ENCODE measurements at places on chromosomes 11 and 22.

DNA sequence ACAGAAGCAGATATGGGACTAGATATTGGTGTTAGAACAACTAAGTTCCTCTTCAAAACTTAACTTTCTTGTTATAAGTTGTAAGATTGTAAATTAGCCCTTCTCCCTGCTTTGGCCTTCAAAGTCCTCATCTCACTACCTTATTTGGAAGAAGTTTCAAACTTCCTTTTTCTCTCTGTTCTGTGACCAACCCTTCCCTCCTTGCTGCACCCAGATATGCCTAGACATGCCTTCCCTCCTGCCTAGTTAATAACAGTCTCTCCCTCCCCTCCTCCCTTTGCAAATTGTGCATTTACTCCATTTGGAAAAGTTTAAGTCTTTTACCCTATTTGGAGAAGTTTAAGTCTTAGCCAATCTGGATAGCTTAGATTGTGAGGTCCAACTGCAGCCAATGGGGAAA, 4.9 kb downstream of the OR52K2 start:
- DNase-seq = peak; percentile 4

GRCh38 chr11:110903378-110903777, 191.1 kb upstream of the ARHGAP20 start:
- DNase-seq = no peak

DNA sequence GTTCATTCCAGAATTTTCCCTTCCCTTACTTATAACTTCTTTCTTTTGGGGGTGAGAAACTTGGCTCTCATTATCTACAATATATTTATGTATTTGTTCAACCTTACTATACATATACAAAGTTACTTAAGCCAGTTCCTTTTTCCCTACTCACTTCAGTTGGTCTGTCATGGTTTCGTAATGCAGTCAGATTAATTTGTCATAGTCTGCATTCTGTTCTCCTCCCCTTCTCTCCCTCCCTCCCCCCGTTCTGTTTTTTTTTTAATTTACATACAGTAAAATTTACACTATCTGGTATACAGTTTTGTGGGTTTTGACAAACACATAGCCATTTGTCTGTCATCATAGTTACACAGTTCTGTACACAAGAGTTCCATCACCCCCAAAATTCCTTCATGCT, 71.8 kb upstream of the ADORA2A start:
- no peak for DNase-seq

- DNase-seq = no peak
These were observed 2.7 kb downstream of the MUC5AC start for GRCh38 chr11:1160231-1161101.

- DNase-seq = no peak
These were observed 17.4 kb downstream of the RASD2 start for GRCh38 chr22:35558031-35558430.

- DNase-seq = peak; percentile 59
These were observed 965 bp downstream of the OR9Q1 start for GRCh38 chr11:58024601-58025091.

DNA sequence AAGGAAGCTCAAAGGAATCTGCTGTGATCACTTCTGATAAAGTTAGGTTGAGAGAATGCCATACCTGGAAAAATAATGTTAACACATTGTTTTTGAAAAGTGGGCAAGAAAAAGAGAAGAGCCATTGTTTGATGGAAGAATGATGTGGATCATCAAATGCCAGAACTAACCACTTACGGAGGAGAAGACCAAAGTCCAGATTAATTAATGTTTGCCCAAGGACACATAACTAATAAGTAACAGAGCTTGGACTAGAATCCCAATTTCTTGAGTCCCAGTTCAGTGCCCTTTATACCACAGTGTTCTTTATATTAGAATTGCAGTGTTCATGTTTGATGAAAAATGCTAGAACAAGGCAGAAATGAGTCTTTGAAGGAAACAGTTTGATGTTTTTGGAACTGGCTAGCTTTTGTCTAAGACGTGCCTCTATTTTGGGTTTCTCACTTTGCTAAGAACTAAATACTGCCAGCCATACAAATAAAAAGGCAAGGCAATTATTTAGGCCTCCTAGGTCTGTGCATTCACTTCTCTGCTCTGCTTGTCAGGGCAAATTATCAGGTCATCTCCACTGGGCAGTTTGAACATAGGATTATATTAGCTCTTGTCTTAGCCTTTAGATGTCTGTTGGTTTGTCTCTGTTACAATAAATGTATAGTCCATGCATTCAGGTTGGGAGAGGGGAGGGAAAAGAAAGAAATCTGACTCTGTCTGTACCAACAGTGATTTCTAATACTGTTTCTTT, 72.3 kb downstream of the TRIM44 start:
- DNase-seq = no peak

- DNase-seq = peak; percentile 88
These were observed at the start of gene TRABD for GRCh38 chr22:50185375-50186087. Gene TRABD, plus strand, starts transcription at chr22:50185913. Its CDS starts 7,148 bp downstream, at chr22:50193061.

DNA sequence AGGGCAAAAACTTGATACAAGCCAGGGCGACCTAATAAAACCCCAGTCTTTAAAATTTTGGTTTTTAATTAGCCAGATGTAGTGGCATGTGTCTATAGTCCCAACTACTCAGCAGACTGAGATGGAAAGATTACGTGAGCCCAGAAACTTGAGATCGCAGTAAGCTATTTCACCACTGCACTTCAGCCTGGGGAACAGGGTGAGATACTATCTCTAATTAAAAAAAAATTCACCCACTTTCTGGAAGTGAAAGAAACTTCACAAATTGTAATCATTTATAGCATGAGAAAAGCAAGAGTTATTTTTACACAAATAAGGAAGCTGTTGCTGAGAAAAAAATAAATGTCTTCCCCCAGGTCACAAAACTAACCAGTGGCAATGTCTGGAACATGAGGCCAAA, 882 bp upstream of the GLYATL2 start:
- DNase-seq = no peak

- no peak for DNase-seq
These were observed 12.8 kb downstream of the KCNC1 start for GRCh38 chr11:17747131-17747955.

GRCh38 chr22:50490531-50491308, 4.1 kb downstream of the MIOX start:
- no peak for DNase-seq

GRCh38 chr11:62925745-62926679, 4.8 kb upstream of the CHRM1 start:
- DNase-seq = no peak

GRCh38 chr11:78323363-78323762, 94.3 kb downstream of the GAB2 start:
- no peak for DNase-seq

DNA sequence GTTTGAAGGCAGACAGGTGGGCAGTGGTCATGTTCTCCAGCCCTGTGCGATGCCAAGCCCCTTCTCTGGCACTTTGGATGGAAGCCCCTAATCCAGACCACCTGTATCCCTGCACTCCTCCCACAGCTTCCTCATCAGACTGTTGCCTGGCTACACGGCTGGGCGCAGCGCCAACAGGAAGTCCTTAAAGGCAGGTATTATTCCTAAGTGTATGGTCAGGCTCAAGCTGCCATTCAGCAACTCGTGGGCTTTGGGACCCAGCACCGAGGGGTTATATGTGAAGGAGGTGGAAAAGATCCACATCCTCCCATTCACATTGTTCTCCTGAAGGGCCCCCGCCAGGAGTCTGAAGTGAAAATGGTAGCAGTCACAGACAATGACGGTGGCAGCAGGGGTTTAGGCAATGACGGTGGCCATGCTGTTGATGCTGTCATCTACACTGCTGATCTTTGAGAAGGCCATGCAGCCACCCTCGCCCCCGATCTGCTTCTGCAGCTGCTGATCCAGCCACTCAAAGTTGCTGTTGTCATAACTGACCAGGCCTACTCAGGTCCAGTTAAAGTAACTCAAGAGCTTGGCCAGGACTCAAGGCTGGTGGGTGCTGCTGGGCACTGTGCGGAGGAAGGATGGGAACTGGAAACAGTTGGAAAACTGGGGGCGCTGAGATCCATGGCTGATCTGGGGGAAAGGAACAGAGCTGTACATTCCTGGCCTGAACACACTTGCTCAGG, 27.7 kb downstream of the OR6Q1 start:
- no peak for DNase-seq

- DNase-seq = peak; percentile 51
These were observed 13.0 kb downstream of the SLC5A12 start for GRCh38 chr11:26708736-26709456.

- peak; percentile 83 for DNase-seq
These were observed 2.9 kb downstream of the C1QTNF5 start for GRCh38 chr11:119337581-119338317.

DNA sequence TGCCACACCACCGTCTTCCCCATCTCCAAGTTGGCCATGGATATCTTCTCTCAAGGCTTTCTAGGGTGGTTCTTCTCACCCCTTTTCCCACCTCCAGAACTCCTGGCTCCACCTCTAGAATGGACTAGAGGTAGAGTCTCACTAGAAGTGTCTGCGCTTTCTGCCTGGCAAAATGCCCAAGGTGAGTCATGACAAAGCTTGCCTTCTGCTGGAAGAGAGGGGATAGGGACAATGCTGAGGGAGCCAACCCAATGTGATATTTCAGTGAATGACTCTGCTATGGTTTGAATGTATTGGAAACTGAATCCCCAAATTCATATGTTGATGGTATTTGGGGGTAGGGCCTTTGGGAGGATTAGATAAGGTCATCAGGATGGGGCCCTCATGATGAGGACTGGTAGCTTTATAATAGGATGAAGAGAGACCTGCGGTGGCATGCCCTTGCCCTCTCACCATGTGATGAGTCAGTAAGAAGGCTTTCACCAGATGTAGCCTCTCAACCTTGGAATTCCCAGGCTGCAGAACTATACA, 4.1 kb upstream of the CD82 start:
- DNase-seq = peak; percentile 39

GRCh38 chr11:99015634-99016454, 4.9 kb upstream of the CNTN5 start:
- peak; percentile 70 for DNase-seq

- no peak for DNase-seq
These were observed 1460.5 kb downstream of the TBC1D22A start for GRCh38 chr22:48222742-48223487.

GRCh38 chr22:33405194-33405593, 347.0 kb upstream of the SYN3 start:
- no peak for DNase-seq

GRCh38 chr22:42389143-42389542, 43.1 kb downstream of the NFAM1 start:
- no peak for DNase-seq

DNA sequence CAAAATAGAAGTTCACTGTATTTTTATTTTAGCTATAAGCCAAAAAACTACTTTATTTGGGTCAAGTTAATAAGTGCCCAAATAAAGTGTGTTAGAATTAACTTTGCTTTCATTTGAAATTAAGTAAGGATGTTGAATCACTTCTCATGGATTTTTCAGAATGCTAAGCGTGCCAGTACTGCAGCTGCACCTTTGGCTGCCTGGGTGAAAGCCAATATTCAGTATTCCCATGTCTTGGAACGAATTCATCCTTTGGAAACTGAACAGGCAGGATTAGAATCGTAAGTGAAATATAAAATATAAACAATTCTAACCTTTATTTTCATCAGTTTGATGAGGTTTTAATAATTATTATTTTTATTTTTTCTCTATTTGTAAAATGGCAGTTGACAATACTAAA, 113.6 kb downstream of the DYNC2H1 start:
- peak; percentile 24 for DNase-seq

GRCh38 chr11:114027926-114028325, 31.6 kb upstream of the ZBTB16 start:
- DNase-seq = peak; percentile 31

- DNase-seq = no peak
These were observed 4.1 kb downstream of the SYT13 start for GRCh38 chr11:45282081-45282480.

DNA sequence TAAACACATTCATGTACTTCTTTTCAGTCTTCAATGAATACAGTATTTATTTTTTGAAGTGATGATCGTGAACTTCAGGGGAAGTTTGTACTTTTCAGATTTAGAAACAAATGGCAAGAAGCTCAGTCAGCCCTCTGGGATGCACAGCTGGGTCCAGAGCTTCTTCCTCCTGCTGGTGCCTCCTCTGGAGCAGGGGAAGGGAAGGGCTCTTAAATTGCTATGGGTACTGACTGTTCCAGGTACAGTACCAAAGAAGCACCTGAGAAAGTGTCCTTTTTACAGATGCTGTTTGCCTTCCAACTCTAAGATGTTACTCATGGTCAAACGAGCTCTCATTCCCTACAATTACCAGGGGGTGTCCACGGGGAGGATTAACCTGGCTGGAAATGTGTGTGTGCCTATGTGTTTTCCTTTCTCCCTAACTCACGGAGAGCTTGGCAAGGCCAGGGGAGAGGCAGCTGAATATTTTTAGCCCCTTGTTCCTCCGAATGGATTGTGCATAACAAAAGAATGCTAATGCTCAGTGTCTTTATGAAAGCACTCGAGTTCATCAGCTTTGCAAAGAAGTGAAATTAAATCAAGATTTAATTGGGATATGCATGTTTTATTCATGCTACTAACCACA, 313.7 kb upstream of the CADM1 start:
- DNase-seq = no peak

GRCh38 chr11:63868399-63869064, 29.6 kb downstream of the MARK2 start:
- no peak for DNase-seq

GRCh38 chr11:37320921-37321320, 722.9 kb upstream of the RAG2 start:
- peak; percentile 12 for DNase-seq
